ENCODE measurements at places on chromosomes 13 and 19.

GRCh38 chr19:31610018-31610417 is 260.8 kb upstream of the TSHZ3 start:
- no peak for DNase-seq

GRCh38 chr19:35051796-35052195 is 10.3 kb downstream of the HPN start:
- DNase-seq, result no peak

DNA sequence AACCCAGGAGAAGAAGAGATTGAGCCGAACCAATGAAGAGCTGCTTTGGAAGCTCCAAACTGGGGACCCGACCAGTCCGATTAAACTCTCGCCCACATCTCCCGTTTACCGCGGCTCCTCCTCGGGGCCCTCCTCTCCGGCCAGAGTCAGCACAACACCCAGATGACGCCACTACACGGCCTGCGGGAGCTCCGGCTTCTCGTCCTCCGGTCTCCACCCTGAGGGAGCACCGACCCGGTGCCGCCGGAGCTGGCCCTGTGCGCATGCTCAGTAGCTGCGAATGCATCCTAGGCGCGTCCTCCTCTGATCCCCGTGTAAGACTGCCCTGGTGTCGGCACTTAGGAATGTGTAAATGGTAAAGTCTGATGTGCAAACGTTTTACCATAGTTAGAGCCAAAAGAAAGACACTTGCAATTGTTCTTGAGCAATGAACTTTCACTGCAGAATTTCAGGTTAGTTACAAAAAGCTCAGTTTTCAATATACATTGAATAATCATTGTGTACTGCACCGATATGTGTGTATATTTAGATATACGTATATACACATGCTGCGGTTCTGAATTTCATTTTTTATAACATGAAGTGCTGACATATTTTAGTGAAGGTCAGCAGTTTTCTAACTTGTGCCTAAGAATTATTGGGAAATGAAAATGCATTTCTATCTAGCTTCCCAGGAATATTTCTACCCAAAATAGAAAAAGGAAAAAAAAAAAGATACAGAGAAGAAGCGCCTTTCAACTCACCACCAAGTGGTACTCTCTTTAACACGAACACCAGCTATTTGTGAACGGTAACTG is 92.2 kb downstream of the SLC7A1 start:
- DNase-seq, result no peak

GRCh38 chr19:31723101-31723500 is 373.9 kb upstream of the TSHZ3 start:
- no peak for DNase-seq

GRCh38 chr13:59861676-59862075 is 302.1 kb downstream of the DIAPH3 start:
- DNase-seq, result no peak

DNA sequence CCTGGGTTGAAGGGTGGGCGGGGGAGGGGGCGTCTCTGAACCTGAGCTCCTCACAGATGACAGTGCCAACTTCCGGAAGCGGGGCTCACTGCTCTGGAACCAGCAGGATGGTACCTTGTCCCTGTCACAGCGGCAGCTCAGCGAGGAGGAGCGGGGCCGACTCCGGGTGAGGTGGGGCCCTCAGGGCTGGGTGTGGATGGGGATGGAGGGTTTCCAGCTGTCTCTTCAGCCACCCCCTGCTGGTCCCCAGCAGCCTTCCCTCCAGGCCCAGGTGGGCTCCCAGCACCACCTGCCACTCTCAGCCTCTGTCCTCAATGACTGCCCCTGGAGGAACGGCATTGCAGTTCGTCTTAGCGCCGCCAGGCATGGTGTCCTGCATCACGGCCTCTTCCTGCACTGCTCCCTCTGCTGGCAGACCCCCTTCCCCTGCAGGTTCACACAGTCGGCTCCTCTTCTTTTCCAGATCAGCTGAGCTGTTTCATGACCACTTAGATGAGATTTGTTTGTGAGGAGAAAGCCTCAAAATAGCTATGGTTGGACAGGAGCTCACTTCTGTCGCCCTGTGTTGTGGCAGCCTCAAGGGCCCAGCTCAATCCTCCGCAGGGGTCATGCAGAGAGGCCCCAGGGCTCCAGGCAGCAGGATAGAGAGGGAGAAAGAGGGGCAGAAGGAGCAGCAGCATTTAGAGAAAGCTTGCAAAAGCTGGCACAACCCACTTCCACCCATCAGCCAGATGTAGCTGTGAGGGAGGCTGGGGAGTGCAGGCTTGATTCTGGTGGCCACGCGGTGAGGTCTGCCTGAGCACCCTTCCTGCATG is 2.5 kb upstream of the GARIN5A start:
- DNase-seq, result no peak

- DNase-seq, result no peak
Measured at GRCh38 chr13:78712831-78713230, 53.9 kb upstream of the OBI1 start.

DNA sequence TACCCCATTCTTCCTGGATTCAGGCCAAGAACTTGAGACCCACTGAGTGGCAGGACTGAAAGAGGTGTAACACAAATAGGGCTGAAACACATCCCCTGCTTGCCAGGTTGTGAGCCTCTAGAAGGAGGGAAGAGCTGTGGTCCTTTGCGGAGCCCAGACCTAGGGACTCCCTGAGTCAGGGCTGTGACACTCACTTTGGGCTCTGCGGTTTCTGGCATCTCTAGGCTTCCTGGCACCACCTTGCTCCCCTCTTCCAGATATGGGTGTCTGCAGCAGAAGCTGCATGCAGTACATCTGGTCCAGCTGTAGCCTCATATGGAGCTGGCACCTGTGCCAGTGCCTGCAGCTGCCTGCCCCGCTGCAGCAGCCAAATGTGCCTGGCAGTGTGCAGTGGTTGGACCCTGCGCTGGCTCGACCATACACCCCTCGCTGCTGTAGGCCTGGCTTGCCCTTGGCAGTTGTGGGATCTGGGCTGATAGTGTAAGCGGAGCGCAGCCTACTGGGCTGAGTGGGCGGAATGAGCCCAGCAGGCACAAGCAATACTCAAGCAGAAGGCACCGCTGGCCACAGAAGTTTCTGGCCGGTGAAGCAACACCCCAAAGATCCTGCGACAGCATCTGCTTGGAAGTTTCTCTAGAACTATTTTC is 290.4 kb downstream of the SLITRK6 start:
- DNase-seq, result no peak

DNA sequence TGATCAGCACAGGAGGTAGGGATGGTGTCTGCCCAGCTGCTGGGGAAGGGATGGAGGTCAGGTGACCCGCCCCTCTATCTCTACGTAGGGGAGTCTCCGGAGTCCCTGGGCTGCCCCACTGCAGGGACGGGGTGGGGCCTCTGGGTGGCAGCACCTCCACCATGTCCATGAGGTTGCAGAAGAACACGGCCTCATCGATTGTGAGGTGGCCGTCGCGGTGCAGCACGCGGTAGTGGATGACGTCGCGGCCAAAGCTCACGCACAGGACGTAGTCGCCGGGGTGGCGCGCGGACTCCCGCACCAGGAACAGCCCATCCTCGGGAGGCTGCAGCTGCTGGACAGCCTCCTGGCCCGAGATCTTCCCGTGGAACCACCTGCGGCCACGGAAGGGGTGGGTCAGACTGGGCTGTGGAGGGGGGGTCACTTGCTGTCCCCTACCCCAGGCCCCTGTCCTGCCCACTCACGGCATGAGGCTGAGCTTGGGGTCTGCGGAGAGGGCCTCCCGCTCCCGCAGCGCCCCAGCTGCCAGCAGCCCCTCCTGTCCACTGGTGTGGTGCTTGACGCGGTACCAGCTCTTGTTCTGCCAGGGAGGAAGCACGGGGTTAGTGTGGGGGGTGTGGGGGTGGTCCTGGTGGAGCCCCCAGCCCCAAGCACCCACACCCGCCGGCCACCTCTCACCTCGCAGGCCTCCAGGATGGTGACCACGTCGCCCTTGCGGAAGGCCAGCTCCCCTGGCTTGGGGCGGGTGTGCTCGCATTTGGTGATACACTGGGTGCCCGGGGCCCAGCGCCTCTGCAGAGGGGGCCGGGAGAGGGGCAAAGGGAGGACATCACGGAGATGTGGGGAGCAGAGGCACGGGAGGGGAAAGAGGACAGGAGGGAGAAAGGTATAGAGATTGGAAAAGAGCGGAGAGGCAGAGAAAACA is 2.3 kb downstream of the MATK start:
- DNase-seq, result no peak

DNA sequence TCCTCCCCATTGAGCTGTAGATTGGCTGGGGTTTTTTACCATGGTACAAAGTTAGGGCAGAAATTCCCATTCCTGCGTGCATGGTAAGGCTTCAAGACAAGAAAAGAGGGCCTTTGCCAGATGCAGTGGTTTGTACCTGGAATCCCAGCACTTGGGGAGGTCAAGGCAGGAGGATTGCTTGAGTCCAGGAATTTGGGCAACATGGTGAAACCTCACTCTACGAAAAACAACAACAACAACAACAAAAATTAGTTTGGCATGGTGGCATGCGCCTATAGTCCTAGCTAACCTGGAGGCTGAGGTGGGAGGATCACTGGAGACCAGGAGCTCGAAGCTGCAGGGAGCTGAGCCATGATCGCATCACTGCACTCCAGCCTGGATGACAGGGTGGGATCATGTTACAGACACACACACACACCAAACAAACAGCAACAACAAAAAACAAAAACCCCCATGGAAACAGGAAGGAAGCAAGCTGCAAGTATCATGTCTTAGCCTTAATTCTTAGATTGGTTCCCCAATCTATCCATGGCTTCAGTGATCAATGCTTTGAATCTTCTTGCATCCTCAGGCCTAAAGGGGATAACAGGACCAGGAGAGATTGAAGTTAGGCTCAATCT is 5.5 kb upstream of the WTIP start:
- no peak for DNase-seq

GRCh38 chr13:47788844-47789243 is 212.2 kb downstream of the SUCLA2 start:
- DNase-seq, result no peak

DNA sequence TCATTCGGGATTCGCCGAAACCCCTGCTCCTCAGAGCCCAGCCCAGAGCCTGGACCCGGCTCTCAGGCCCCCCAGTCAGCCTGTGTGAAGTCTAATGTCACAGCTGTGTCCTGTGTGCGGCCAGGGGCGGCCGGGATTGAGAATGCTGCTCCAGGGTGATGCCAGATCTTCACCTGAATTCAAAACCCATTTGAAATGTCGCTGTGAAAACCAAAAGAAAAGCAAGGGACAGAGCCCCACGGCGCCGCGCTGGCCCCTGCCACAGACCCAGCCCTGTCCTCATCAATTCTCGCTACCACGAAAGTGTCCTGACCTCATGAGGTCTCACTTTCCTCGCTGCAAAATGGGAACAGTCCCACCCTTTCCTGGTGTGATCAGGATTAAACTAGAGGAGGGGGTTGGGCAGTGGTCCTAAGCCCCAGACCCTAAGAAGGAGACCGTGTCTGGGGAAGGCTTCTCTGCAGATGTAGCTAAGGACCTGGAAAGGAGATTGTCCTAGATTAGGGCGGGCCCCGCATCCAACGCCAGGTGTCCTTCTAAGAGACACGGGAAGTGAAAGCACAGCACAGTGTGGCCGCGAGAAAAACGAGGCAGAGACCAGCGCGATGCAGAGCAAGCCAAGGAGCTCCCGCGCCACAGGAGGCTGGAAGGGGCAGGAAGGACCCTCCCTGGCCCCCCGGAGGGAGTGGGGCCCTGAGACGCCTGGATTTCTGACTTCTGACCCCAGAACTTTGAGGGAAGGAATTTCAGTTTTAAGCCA is 34.0 kb upstream of the SPACA7 start:
- no peak for DNase-seq

GRCh38 chr13:39233519-39233918 is 195.3 kb downstream of the NHLRC3 start:
- DNase-seq, result no peak

DNA sequence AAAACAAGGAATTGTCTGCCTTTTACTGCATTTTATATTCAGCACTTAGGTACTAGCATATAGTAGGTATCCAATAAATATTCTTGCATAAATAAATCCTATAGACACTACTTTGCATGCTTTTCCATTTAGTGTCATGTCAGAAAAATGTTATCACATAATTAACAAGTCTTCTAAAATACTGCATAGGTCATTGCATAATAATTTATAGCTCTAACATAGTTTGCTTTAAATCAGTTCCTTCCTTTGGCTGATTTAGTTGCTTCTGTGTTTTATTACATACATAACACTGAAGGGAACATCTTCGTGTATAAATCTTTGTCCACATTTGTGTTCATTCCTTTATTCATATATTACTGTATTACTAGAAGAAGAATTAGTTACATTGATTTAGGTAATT is 36.2 kb downstream of the WASF3 start:
- no peak for DNase-seq

- no peak for DNase-seq
Measured at GRCh38 chr19:480016-480855, 16.1 kb upstream of the MADCAM1 start.

DNA sequence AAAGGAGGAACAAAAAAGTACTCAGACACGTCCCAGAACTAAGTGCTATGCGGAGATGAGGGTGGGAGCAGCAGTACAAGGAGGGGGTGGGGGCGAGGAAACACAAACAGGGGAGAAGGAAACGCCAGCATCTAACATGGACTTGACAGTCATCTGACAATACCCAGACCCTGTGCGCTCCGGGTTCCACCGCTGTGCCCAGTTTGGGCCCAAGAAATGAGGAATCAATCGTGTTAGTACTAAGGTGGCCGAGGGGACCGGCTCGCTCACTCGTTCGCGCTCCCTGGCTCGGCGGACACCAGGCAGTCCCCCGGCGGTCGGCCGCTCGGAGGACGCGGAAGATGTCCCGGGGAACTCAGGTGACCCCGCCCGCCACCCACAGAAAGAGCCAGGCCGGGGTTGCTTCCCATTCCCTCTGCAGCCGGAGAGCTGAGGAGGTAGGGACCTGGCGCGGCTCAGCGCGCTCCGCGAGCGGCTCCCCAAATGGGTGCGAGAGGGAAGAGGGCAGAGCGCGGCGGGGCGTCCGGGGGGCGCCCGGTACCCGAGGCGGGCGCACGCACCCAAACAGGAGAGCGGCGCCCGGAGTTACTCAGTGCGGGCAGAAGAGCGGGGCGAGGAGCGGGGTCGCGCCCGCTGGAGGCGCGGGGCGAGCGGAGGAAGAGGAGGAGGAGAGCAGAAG is 616 bp downstream of the TSHZ3 start:
- DNase-seq, result no peak

DNA sequence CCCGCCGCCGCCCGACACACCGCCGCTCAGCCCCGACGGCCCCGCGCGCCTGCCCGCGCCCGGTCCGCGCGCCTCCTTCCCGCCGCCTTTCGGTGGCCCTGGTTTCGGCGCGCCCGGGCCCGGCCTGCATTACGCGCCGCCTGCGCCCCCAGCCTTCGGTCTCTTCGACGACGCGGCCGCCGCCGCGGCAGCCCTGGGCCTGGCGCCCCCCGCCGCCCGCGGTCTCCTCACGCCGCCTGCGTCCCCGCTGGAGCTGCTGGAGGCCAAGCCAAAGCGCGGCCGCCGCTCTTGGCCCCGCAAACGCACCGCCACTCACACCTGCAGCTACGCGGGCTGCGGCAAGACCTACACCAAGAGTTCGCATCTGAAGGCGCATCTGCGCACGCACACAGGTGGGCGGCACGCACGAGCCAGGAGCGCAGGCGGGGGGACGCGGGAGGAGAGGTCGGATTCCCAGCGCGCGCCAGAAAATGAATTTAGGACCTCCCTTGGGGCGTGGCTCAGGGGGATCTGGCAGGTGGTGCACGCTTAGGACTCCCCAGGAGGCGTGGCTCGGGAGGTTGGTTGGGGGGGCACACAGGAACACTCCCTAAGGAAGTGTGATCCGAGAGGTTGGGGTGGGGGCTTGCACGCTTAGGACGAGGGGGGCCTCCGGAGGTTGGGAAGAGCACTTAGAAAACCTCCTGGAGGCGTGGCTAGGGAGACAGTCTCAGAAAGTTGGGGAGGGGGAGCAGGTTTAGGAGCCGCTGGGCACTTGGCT is 1.2 kb downstream of the KLF2 start:
- DNase-seq, result no peak

All from amniotic stem cell (primary cell).